ENCODE measurements at places on chromosomes 5 and 9.

GRCh38 chr5:58496488-58496887 lies 5.3 kb downstream of the GAPT start:
- no peak for DNase-seq

DNA sequence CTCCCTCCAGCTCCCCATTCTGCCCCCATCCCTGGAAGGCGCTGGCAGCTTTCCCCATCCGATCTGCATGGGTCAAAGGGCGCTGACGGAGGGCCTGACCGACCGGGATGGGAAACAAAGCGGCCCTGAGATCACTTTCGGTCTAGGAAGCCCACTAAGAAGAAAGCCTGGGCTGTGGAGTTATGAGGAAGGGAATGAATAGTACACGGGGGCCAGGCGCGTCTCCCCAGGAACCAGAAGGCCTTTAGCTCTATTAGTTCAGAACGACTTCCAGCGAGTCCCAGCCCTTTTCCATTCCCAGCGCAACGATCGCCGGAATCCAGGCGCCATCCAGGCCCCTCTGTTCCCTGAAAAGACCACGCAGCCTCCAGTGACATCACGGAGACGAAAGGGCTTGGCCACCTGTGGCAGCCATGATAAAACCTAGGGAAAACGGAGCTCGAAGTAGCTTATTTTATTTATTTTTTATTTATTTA lies 70.1 kb upstream of the CCDC180 start:
- DNase-seq: no peak

- no peak for DNase-seq
These were observed 8.2 kb downstream of the CSF1R start for GRCh38 chr5:150077996-150078801.

GRCh38 chr9:36676778-36677485 lies 104.2 kb downstream of the MELK start:
- no peak for DNase-seq

- DNase-seq: no peak
These were observed 407.4 kb downstream of the HCN1 start for GRCh38 chr5:45288746-45289145.

All from fibroblast of mammary gland (primary cell).